GDM1 (cell line): ENCODE measurements at places on chromosomes 4 and X.

GRCh38 chrX:136931661-136932060 is 51.1 kb upstream of the RBMX start:
- no peak for DNase-seq

DNA sequence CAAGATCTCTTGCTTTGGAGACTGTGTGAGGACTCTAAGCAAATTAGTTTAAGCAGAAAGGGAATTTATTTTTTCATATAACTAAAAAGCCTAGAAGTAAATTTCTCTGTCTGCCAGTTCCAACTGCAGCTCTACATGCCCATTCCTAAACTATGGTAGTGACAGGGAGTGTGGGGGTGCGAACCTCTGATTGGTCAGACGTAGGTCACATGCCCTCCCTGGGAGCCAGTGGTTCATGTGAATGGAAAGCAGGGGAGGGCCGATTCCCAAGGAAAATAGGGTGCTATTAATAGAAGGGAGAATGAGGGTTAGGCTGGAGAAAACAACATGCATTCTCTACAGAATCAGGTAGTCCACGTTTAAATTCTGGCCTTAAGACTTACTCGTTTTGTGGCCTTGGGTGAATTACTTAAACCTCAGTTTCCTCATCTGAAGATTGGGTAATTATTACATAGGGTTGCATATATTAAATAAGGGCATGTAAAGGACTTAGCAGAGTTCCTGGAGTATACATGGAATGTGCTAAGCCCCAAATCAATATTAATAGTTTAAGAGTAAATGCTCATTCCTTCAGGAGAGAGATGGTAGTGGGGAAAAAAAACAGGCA is 7.2 kb downstream of the RAB33B start:
- no peak for DNase-seq

- no peak for DNase-seq
Measured at GRCh38 chrX:16042980-16043379, 80.4 kb upstream of the GRPR start.

- no peak for DNase-seq
Measured at GRCh38 chrX:139199933-139200332, 330.6 kb upstream of the F9 start.

DNA sequence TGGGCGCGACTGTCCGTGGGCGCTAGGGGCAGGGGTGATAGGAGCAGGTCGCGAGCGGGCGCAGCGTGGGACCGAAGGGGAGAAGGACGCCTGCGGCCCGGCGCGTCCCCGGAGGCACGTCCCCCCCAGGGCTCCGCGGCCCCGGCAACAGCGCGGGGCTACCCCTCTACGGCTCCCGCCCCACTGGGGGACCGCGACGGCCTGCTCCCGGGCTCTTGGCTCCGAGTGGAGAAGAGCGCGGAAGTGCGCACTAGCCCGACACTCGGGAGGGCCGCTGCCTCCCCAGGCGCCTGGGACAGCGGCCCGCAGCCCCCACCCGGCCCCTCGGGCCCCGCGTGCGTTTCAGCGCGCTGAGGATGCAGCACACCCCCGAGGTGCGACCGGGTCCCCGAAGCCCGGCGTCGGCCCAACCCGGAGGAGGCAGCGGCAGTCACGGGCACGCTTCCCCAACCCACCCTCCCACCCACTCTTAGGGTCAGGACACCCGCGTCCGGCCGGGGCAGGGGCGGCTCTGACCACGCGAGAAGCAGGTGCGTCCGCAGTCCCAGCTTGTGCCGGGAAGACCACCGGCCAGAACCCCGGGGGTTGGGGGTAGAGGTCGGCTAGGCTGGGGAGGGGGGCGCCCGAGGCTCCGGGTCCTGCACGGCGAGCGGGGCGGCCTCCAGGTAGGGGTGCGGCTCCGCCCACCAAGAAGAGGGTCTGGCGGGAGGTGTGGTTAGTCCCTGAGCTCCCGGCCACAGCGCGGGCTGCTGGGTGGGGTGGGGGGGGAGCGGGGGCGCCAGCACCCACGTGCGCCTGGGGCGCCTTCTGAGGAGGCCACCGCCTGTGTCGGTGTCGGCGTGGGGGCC is 18.5 kb upstream of the NAT8L start:
- DNase-seq: no peak

- no peak for DNase-seq
Measured at GRCh38 chr4:1164444-1164843, 7.9 kb downstream of the SPON2 start.

- DNase-seq: no peak
Measured at GRCh38 chrX:74383611-74384010, 37.7 kb upstream of the SLC16A2 start.
